ENCODE measurements at places on chromosomes 2 and 18. TPM values are rescaled to one million over a fixed set of nuclear protein-coding genes. Genes with fewer than 3 reads are reported as not detected.

GRCh38 chr2:222860740-222861410 is at the start of gene ACSL3:
Gene ACSL3 (plus strand): TSS chr2:222861036. CDS start chr2:222908773, 47,737 bp downstream.
- DNase-seq: peak; percentile 99

DNA sequence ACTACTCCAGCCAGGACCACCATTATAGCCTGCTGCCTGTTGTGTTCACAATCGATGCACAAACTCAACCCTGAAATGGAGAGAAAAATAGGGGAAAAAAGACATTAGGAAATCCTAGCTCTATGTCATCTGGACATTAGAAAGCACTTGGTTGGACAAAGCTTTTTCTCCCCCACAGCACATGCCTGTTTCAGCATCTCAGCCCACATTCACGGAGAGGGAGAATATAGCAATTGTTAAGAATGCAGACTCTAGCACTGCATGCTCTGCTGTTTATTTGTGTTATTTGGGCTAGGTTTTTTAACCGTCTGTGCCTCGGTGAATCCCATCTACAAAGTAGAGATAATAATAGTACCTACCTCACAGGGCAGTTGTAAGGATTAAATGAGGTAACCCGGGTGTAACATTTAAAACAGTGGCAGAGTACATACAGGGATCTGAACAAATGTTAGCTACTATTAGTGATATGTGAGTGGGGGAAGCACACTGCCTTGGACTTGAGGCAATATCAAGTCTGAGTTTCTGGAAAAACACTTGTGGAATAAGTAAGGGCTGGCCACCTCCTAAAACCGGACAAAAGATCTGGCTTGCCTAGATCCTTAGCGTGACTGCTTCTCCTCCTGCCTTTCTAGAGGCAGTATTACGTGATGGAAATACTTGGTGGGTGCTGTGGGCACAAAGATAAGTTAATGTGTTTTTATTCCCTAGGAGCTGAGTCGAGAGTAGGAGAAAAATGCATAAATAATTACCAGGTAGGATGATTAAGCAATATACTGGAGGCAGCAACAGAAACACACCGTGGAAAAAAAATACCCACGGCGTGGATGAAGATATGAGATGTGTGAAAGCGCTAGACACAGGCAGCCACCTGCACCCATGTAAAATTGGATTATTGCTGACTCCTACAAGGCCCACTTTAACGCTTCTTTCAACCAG is 1.0 kb upstream of the PPP1CB start:
- no peak for DNase-seq

- peak; percentile 86 for DNase-seq
These were observed at the start of gene EPHA4 for GRCh38 chr2:221572219-221572820. Gene EPHA4 (minus strand): TSS chr2:221572304. CDS start chr2:221572248, 56 bp downstream.

GRCh38 chr2:29981402-29981801 is 60.0 kb upstream of the ALK start:
- no peak for DNase-seq

The VIL1 gene
- 0.84 TPM for total RNA-seq

Data from lower leg skin (tissue), 4 donors.